Globus pallidus (tissue), 1 donor: ENCODE measurements at places on chromosomes 3 and 15.

DNA sequence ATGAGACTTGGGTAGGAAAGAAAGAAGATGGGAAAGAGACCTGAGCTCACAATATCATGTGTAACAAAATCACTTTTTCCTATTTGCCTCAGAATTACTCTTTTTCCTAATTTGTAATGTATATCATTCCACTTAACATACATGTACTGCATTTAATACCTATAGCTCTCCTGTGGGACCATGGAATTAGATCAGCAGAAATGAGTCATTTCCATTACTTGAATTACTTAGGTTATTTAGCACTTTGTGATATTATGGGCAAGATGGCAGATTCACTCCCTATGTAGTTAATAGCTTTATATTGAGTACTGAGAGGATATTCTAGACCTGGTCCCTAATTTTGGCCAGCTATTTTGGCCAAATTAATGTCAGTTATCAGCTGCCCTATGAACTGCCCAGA is 70.5 kb downstream of the ZNF609 start:
- DNase-seq = no peak

GRCh38 chr15:63051156-63052066 is 8.9 kb downstream of the TPM1 start:
- DNase-seq = no peak

- DNase-seq = peak; percentile 14
Observed at GRCh38 chr15:27490867-27491595, 520.0 kb downstream of the GABRG3 start.

DNA sequence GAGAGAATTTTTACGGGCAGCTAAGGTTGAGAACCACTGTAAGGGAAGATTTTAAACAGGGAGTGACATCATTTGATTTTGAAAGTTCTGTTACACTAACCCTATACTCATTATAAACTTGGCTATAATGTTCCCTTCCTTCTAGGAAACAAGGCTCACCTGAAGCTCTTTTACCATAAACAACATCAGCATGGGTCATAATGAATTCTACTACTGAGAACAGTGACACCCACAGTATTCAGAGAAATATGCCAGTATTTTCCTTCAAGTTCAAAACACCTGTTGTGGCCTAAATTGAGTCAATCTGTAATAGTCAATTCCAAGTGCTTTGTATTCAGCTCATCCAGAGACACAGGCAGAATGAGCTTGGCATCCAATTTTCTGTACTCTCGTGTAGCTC is 175.3 kb upstream of the STT3B start:
- no peak for DNase-seq

- no peak for DNase-seq
Observed at GRCh38 chr3:32712506-32713055, 27.6 kb downstream of the CNOT10 start.

DNA sequence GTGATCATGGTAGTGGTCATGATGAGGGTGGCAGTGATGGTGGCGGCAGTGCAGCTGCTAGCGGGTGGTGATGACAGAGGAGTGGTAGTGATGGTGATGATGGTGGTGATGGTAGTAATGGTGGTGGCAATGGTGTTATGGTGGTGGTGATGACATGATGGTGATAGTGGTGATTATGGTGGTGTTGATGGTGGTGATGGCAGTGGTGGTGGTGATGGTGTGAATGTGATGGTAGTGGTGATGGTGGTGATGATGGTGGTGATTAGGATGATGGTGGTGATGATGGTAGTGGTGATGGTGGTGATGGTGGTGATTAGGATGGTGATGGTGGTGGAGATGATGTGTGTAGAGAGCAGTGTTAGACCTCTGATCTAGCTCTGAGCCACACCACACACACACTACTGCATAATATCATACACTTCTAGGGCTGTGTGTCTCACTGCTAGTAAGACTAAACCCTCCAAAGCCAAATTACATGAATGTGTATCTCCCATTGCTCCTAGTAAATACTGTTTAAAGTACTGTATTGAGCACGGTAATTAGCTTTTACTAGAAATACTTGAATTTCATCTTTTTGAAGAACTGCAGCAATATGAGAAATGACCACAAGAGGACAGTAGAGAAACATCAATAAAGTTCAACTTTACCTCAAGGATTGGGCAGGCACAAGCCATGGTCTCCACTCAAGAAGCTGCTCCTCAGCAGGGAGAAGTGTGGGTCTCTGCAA is 28.8 kb downstream of the TMED3 start:
- peak; percentile 14 for DNase-seq

- peak; percentile 77 for DNase-seq
Observed at GRCh38 chr3:58237941-58238681, 519 bp downstream of the ABHD6 start.

GRCh38 chr3:59334585-59334984 is 284.8 kb upstream of the CFAP20DC start:
- DNase-seq = no peak

- no peak for DNase-seq
Observed at GRCh38 chr3:4426261-4426781, 40.7 kb downstream of the SUMF1 start.

- no peak for DNase-seq
Observed at GRCh38 chr15:91196768-91197167, 96.7 kb downstream of the SV2B start.

DNA sequence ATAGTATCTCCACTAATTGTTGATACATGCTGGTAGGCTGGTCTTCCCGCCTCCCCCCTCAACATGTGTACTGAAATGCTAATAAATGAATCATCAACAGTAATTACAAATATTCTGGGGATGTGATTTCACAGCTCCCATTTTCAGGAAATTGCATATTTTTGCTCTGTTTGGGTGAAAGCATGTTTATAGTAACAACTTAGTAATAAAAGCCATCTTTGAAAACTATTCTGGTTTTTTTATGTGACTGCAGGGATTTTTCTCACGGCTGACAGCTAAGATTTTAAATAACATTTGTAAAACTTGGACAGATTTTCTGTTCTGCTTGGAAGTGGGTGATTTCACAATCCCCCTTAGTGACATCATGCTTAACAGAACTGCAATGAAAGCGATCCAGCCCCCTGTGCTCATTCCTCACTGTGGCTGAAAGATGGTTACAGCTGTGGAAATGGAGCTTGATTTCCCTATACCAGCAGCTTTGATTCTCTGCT is 25.6 kb upstream of the FAM174B start:
- no peak for DNase-seq

DNA sequence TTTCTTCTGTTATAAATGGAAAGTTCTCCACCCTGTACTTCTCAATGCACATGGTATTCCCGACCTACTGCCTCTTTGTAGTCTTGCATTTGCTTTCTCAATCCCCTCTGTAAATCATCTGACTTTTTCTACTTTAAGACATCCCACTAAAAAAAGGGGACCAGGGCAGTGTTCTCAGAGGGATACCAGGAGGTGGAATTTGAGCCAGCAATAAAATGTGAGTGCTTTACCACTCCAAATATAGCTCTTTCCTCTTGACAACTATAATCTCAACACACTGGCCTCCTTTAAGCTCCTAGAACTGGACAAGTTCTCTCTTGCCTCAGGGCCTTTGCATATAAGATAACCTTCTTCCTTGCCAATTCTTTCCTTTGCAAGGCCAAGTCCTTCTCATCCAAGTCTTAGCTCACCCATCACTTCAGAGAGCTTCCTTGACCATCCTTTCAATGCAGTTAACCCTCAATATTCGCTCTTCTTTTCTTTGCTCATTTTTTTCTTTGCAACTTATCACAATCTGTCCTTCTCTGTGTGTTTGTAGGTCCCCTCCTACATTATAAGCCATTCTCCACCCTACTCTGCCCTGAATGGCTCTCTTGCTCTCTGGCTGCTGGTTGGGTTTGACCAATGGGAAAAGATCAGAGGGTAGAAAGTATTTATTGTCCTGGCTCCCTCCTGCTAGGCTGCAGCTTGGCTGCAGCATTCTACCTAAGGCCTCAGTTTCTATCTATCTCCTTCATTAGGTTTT is 93.4 kb downstream of the PRICKLE2 start:
- no peak for DNase-seq

DNA sequence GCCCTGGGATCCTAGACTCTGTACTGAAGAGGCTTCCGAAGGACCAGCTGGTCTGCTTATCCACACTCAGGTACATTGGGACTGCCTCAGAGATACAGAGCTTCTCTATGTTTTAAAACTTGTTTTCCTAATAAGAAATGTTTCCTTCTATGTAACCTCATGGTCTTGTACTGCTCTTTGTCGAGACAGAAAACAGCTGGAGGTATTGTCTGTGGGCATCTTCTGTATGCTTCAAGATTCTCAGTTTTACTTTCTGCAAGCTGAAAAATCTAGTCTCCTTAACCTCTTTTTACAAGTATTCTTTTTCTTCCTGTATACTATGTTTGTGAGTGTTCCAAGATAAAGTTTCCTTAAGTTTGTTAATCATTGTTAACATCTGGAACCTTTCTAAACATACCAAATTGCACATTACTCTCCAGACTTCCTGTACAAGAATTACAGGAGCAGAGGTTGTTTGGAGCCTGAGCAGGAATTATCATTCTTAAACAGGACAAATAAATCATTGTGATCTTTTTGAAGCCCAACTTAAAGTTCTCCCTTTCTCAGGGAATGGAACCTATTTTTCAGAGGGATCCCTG is 358.3 kb upstream of the CFAP20DC start:
- no peak for DNase-seq

- DNase-seq = no peak
Observed at GRCh38 chr3:112302150-112302830, 8.3 kb upstream of the SLC9C1 start.

DNA sequence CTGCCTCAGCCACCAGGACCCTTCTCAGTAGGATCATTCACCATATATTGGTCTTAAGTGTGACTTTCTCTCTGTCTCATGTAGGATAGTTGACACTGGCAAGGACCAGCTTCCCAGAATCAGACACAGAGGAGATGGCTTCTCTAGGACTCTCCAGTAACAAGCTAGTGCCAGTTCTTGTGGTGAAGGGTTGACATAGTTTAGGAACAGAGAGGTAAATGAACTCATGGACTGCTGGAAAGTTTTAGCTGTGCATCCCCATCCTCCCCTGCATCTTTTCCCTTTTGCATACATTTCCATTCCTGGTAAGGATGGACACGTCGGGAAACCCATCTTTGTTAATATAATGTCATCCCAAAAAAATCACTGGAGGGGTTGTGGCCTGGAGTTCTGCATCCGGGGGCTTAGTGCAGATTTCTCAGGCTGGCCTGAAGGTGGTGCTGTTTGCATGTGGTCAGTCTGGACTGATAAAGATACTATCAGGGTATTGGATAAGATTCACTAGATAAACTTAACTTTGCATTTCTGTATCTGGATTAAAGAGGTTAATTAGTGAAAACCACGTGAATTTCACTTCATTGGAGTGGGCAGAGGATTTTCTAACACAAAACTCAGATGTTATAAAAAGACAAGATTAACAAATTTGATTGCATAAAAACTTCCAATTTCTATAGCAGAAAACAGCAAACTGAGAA is 110.8 kb downstream of the TBC1D2B start:
- peak; percentile 59 for DNase-seq

DNA sequence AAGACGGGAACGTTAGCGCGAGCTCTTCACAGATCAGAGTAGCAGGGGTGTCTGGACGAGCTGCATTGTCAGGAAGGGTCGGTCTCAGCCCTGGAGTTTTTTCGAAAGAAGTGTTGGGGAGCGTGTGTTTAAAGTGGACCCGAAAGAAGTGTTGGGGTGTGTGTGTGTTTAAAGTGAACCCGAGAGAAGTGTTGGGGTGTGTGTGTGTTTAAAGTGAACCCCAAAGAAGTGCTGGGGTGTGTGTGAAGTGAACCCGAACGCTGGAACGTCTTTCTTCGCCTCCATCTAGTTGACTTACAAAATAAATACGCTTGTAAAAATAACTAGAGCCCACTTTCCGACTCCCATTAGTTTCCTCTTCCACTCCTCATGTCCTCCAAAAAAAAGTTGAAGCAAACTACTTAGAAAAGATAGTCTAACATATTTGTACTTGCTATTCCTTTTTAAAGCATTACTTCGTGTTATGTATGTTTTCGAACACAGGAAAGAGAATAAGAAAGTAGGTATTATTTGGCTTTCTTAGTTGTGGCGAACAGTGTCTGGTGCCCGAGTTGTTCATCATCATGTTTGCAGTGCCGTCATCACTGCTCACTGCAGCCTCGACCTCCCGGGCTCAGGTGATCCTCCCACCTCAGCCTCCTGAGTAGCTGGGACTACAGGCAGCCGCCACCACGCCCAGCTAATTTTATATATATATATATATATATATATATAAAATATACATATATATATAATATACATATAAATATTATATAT is 1.0 kb downstream of the LRCH3 start:
- DNase-seq = no peak

- no peak for DNase-seq
Observed at GRCh38 chr3:134258761-134259347, 8.2 kb upstream of the RYK start.

- DNase-seq = peak; percentile 95
Observed at GRCh38 chr3:181752202-181752671, 40.5 kb downstream of the SOX2 start.

- no peak for DNase-seq
Observed at GRCh38 chr15:42836251-42836650, 84.3 kb downstream of the TTBK2 start.

DNA sequence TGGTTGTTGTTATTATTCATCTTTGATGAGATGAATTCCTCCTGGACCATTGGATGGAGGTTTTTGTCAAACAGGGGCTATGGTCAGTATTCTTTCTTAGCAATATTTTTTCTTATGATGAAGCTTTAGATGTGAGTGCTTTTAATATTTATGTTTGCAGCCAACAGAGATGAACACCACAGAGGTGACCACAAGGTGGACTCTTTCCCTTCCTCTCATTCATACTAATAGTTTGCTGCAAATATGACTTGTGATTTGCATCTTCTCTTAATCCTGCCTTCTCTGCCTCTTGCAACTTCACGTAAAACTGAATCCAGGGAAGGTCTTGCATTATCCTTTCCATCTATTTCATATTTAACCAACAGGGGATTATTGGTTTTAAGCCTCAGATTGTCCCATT is 473.1 kb upstream of the UBE2E2 start:
- DNase-seq = no peak

DNA sequence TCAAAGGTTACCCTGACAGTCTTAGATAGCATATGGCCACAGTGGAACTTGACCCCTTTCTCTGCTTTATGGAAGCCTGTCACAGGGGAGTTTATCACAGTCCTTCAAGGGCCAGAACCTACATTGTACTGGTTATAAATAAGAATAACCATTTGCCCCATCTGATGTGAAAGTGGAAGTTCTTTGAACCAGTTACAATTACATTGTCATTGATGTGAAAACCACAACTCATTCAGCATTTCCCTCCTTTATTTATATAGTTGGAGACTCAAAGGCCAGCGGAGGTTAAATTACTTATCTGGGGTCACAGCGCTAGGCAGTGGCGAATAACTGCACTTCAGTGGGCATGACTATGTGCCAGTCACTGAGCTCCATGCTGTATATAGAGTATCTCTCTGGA is 60.5 kb upstream of the TBC1D5 start:
- no peak for DNase-seq

DNA sequence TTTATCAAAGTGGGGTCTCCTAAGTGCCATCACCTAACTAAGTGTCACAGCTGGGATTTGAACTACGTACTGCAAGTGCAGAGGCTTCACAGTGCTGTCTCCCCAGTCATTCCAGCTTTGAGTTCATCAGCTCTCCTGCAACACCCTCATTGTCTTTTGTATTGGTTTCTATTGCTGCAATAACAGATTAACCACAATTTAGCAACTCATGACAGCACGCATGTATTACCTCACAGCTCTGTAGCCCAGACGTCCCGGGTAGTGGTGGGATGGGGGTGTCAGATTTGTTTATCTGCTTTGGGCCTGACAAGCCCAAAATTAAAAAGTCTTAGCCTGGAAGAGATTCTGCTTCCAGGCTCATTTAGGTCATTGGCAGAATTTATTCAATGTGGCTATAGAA is 220.5 kb upstream of the LRRN1 start:
- DNase-seq = no peak
